ENCODE measurements at places on chromosomes 5 and 9.

DNA sequence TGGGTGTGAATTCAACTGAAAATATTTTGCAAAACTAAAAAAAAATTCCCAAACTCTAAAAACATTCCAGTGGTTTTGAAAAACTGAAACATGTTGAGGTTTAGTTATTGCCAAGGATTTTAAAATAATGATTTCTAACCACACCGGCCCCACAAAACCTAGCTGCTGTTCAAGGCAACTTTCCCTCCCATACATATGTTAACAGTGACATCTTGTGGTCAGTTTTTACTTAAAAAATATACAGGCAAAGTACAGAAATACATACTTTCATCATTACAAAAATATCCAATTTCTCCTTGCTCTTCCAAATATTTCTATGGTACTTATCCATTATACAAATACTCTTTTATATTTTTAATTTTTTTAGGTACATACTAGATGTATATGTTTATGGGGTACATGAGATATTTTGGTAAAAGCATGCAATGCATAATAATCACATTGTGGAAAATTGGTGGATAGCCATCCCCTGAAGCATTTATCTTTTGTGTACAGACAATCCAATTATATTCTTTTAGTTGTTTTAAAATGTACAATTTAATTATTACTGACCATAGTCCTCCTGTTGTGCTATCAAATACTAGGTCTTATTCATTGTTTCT, 34.4 kb upstream of the MRPS30 start:
- no peak for DNase-seq

DNA sequence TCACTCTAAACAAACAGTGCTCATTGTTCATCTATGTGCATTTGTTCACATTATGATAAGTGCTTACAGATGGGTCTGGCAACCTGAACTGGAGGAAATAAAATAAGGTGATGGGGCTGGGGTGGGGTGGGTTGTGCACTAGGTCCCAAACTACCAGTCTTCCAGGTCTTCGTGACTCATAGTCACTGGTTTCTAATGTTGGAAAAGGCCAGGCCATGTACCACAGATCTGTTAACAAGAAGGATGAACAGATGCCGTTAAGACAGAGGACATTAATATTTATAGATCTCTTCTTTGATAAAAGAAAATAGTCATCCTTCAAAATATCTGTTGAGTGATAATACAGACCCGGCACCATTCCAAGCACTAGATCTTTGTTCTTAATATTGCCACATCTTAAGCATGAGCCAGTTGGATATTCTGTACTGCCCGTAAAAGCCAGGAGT, 71.4 kb upstream of the STARD4 start:
- DNase-seq: no peak

GRCh38 chr9:90074316-90074962, 469.6 kb downstream of the GADD45G start:
- DNase-seq: no peak

DNA sequence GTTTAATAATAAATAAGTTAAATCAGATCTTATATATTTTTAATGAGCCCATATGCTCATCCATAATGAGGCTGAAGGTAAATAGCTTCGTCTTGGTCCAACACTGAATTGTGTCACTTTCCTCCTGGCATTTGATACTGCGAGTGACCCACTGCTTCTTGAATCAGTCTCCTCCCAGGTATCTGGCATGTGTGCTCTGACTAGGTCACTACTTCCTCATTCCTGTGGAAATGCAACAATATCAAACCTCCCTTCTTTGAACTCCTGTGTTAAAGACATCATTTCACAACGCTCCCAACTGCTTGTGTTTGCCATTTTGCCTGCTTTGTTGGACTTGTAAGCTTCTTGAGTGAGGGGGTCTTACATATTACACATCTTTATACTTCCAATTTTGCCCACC, 157.7 kb downstream of the SLC24A2 start:
- no peak for DNase-seq

DNA sequence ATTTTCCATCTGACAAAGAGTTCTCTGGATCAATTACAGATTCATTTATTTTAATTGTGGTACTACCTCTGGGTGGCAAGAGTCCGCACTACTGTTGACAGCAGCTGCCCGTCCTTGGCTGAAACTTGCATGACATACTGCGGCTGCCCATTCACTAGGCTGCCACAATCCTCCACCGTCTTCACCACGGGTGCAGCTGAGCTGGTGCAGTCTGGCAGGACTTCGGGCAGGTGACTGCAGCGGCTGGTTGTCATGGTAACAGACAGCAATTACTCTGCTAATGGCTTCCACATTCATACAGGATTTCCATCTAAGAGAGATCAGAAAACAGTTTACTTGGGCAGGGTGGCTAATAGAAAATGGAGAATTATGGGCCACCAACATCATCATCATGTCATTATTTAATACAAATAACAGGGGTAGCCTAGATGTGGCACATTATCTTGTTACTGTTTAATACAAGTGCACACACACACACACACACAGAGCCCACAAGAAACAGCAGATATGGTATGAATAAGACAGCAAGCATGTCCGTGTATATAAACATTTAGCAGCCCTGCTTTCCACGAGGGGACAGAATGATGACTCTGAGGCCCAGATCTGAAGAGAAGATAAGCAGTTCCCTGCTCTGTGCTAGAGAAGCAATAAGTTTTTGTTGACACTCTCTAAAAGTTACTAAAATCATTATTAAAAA, 112.3 kb downstream of the MARCHF3 start:
- DNase-seq: no peak

DNA sequence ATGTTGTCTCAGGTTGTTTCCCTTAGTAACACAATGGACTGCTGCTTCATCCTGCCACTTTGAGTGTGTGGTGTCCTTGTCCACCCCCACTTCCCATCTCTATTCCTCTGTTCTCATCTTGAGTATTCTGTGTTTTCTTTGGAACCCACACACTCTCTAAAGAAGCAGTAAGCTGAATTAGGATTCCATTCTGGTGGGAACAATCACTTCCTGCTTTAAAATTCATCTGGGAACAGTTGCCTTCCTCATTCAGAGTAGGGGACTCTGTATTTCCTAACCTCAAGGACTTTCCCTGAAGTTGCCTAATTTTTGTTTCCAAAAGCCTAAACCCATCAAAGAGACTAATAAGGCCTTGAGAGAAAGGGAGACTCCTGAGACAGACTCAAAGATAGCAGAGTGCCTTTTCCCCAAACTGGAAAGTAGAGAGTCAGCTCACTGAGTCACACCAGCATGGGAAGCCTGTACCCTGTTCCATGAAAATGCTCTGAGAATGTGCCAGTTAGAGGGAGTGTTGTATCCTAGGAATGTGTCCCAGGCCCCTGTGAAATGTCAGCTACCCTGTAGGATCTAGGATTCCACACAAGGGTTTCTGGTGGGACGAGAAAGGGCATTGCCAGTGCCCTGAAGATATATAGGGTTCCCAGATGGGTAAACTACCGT, 63.6 kb downstream of the CCDC192 start:
- DNase-seq: no peak

All from stimulated activated CD8-positive, alpha-beta memory T cell treated with anti-CD3 and anti-CD28 coated beads, Interleukin-4, amount 100 ng/mL, for 1 hour (primary cell).